Adrenal gland (tissue), 19 donors: ENCODE measurements at places on chromosomes 3 and 15. TPM values are rescaled to one million over a fixed set of nuclear protein-coding genes. Genes with fewer than 3 reads are reported as not detected.

DNA sequence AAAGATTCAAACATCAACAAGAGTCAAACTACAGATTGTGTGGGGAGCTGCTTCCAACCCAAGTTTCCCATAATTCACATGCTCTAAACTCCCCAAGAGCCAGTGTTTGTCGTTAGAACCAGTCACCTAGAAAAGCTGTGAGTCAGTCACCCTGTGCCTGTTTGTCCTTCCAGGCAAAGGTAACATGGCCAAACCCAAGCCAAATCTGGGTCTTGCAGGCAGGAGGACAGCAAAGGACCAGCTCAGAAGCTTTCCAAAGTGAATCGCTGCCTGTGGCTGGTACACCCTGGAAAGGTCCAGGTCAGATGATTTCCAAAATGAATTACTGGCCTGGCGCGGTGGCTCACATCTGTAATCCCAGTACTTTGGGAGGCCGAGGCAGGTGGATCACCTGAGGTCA, 251.5 kb downstream of the FAM43A start:
- H3K4me1 ChIP-seq, result peaks cover 14% of the 10 kb centered on the region
- no peaks in the 10 kb centered on the region for H3K27me3 ChIP-seq
- H3K36me3 ChIP-seq, result no peaks in the 10 kb centered on the region
- no peak overlapping the region for H3K27ac ChIP-seq
- DNase-seq, result no peak

GRCh38 chr3:46100812-46101211, 73.5 kb upstream of the XCR1 start:
- no peaks in the 10 kb centered on the region for H3K27me3 ChIP-seq
- DNase-seq, result peak; percentile 57
- no peak overlapping the region for H3K4me3 ChIP-seq
- H3K4me1 ChIP-seq, result peaks cover 9% of the 10 kb centered on the region
- H3K36me3 ChIP-seq, result no peaks in the 10 kb centered on the region

DNA sequence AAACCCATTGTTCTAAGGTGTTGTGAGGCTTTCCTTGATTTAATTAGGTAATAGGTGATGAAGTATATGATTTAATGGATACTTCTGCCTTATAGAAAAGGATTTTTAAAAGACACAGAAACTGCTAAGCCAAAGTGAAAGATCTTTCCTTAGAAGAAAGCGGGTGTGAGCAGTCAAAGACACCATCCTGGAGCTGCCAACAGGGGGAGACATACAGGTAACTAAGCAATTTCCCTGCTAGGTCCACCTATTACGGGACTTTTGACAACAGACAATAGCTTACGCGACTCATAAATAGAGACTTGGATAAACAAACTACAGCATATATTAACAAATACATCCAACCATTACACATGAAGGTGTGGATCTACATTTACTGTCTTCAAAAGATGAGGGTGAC, 669.5 kb downstream of the SQOR start:
- H3K4me1 ChIP-seq, result no peaks in the 10 kb centered on the region
- no peak overlapping the region for H3K4me3 ChIP-seq
- no peak overlapping the region for H3K27ac ChIP-seq
- H3K27me3 ChIP-seq, result no peaks in the 10 kb centered on the region

- H3K4me3 ChIP-seq, result no peak overlapping the region
- no peaks in the 10 kb centered on the region for H3K36me3 ChIP-seq
- DNase-seq, result no peak
- H3K27ac ChIP-seq, result no peak overlapping the region
These were observed 3.1 kb upstream of the SLMAP start for GRCh38 chr3:57753016-57753415.

DNA sequence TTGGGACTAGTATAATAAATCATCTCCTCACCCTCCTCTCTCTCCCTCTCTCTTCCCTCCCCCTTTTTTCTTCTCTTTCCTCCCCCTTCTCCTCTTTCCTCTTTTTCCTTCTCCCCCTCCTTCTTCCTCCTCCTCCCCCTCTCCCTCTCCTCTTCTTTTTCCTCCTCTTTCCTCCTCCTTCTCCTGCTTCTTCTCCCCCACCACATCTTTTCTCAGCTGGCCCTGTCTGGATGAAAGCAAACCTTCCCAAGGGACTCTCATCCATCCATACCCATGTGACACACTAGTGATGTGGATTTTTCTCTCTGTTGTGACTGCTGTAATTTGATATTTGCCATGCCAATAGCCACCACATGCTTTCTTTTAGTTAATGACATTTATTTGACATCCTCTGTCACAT, 127.2 kb downstream of the EBLN2 start:
- H3K36me3 ChIP-seq, result no peaks in the 10 kb centered on the region
- DNase-seq, result no peak
- H3K27me3 ChIP-seq, result no peaks in the 10 kb centered on the region
- no peaks in the 10 kb centered on the region for H3K4me1 ChIP-seq
- H3K27ac ChIP-seq, result no peak overlapping the region
- H3K4me3 ChIP-seq, result no peak overlapping the region

GRCh38 chr15:26771168-26771567, 1.7 kb downstream of the GABRB3 start:
- H3K27me3 ChIP-seq, result peaks cover 12% of the 10 kb centered on the region
- H3K4me1 ChIP-seq, result peaks cover 3% of the 10 kb centered on the region
- H3K27ac ChIP-seq, result no peak overlapping the region
- no peaks in the 10 kb centered on the region for H3K36me3 ChIP-seq
- no peak for DNase-seq

- DNase-seq, result peak; percentile 74
- no peak overlapping the region for H3K27ac ChIP-seq
- no peak overlapping the region for H3K4me3 ChIP-seq
- H3K4me1 ChIP-seq, result peaks cover 12% of the 10 kb centered on the region
- H3K27me3 ChIP-seq, result no peaks in the 10 kb centered on the region
These were observed 79.4 kb downstream of the LPP start for GRCh38 chr3:188233320-188233719.

DNA sequence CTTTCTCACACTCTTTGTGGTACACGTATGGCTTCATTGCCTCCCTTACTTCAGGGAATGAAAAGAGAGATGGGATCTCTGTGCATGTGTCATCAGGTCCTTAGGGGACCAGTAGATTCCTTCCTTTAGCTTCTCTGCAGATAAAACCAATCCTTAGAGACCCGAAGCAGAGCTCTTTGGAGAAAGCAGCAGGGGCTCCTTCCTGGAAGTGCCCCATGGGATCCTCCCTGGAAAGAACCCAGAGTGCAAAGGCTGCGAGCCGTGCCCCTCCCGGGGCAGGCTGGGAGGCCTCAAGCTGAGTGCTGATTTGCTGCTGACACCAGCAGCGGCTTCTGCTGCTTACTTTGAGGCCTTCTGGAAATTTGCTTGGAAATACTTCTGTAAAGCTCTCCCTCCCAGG, 328.6 kb upstream of the RGMA start:
- no peak overlapping the region for H3K4me3 ChIP-seq
- no peaks in the 10 kb centered on the region for H3K4me1 ChIP-seq
- H3K27me3 ChIP-seq, result no peaks in the 10 kb centered on the region
- H3K36me3 ChIP-seq, result no peaks in the 10 kb centered on the region

GRCh38 chr15:38620851-38621594, 56.4 kb upstream of the RASGRP1 start:
- H3K4me3 ChIP-seq, result no peak overlapping the region
- no peaks in the 10 kb centered on the region for H3K36me3 ChIP-seq
- no peak overlapping the region for H3K27ac ChIP-seq

RBM5 gene
- total RNA-seq, result 101 TPM

ZNF80 gene
- not detected for total RNA-seq
